Activated T-cell treated with anti-CD3 and anti-CD28 coated beads, Interleukin-2, amount 50 U/mL, for 1 hour (primary cell): ENCODE measurements at places on chromosomes 3 and 15.

- DNase-seq = no peak
Observed at GRCh38 chr3:14378415-14378814, 24.0 kb upstream of the SLC6A6 start.

GRCh38 chr3:185866555-185866954, 41.7 kb upstream of the IGF2BP2 start:
- no peak for DNase-seq

DNA sequence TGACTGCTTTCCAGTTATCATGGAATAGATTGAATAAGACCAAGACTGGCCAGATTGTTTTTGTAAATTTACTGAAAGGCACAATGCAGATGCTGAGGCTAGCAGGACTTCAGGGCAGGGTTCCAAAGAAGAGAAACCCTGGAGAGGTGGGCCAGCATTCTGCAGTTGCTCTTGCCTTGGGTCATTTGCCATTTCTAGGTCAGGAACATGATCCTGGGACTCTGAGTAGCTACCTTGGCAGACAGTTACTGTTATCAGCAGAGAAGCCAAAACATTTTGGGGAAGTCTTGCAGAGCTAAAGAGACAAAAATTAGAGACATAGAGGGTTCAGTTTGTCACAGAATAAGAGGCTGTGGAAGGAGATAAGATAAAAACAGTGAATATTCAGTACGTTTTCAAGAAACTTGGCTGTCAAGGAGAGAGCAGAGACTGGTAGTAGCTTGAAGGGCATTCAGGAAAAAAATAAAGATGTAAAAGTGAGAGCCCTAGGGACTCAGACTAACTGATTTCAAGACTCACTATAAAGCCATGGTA, 46.8 kb upstream of the MYRIP start:
- no peak for DNase-seq

DNA sequence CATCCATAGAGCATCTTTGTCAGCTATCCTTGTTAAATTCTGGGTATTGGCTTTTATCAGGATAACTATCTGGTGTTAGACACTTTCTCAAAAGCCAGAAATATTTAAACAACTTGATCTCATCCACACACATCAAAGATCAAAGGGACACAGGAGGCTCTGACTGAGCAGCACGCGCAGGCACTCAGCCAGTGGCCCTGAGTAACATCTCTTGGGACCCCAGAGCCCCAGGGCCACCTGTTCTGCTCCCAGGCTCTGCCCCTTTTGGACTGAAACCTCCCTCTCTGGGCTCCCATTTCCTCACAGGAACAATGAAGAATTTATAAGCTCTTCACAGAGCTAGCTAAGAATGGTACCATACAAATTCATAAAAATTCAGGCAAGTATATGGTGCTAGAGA, 16.1 kb downstream of the ATP10A start:
- DNase-seq = peak; percentile 39

DNA sequence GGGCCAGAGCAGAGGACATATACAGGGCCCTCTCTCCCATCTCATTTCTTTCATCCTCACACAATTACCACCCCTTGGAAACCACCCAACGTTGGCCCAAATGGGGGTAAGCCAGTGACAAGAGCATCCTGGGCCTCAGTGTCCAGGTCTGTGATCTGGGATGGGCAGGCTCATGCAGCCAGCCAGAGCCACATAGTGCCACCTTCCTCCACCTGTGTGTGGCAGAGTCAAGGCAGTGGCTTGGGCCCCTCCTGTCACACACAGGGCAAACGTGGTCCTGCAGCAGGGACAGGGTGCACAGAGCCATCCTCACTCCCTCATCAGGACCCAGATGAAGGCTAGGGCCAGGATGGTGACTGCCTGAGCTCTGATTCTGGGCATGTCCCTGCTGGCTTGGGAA, 2.3 kb upstream of the MYL3 start:
- DNase-seq = no peak

DNA sequence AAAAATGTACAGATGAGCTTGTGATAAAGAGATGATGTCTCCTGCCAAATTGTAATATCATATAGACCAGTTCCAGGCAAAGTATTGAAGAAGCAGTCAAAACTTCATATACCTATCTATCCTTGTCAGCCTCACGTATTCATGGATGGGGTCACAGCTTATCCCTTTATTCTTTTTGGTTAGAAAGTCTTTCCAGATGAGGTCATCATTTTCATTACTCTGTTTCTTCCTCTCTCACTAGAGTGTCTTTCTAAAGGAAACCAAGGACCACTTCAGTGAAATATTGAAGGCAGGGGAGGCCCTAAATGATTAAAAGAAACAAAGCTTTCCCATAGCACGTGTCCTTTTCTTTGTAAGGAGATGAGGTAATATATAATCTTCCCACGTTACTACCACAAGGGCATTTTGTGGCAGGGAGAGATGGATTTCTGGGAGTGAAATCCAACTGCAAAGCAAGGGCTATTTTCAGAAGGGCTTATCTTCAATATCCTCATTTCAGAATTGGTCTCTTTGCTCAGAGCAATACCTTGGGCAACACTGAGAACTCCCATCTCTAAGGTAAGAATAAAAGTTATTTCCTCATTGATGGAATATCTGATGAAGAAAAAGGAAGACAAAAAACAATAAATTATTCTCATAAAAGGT, 260.2 kb downstream of the TIGIT start:
- DNase-seq = no peak

- no peak for DNase-seq
Observed at GRCh38 chr3:49296781-49297411, 19.9 kb upstream of the C3orf62 start.

DNA sequence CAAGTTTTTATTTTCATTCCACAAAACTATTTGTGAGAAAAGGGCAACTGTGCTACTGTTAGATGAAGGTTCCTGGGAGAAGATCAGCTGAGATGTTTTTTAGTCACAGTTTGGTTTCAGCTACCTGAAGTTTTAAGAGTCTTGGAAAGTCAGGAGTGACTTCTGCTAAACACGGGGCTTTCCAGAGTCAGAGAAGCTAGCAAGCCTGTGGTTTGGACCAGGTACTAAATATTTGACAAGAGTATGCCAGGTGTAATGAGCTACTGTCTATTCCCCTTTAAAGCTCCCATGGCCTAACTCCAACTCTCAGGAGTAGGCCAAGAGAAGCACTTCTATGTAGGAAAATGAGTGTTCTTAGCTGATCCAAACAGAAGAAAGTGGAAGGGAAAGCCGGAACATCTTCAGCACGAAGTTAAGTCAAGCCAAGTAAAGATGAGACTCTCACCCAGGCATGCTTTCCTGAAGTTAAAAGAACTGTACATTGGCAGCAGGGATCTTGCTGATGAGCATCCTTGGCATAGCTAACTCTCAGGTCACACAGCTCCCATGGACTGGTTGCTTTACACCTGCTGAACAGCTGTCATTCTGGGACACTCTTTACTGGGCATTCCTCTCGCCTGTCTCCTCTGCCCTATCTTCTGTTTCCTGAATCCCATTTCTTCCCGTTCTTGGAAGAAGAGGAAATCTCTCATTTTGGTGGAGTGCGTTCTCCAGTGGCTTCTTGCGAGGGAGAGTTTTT, 22.5 kb downstream of the TM4SF18 start:
- DNase-seq = no peak

- DNase-seq = no peak
Observed at GRCh38 chr15:62900071-62900802, 142.3 kb upstream of the TPM1 start.

GRCh38 chr3:183313764-183314163, 60.7 kb downstream of the B3GNT5 start:
- no peak for DNase-seq

DNA sequence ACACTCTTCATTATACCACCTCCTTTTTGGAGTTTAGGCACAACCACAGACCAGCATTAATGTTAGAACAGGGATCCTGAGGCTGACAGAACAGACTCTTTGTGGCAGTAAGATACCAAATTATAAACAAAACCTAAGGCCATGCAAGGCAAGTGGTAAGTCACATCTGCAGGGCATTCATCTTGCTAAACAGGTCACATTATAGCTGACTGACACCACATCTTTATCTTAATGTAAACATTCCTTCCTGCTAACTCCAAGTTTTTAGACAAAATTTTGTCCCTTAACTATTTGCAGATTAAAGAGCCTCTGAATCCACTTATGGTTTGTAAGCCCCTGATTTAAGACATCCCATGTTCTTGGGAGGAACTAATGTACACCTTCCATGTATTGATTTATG, 500.6 kb downstream of the PYDC2 start:
- no peak for DNase-seq

- no peak for DNase-seq
Observed at GRCh38 chr15:64865998-64866520, 24.3 kb downstream of the PLEKHO2 start.

DNA sequence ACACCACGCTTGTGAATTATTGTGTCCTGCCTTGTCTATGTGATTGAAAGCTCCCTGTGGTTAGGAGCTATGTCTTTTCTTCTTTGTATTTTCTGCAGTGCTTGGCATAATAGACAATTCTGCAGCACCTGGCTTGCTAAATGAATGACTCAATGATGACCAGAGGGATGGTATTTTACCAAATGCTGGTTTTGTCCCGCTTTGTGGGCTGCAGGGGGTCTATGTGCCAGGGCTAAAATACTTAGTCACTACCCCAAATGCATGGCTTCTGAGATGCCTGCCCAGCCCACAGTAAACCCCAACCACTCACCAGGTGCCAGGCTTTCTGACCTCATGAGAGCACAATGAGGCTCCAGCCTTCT, 50.9 kb downstream of the BOC start:
- DNase-seq = no peak

DNA sequence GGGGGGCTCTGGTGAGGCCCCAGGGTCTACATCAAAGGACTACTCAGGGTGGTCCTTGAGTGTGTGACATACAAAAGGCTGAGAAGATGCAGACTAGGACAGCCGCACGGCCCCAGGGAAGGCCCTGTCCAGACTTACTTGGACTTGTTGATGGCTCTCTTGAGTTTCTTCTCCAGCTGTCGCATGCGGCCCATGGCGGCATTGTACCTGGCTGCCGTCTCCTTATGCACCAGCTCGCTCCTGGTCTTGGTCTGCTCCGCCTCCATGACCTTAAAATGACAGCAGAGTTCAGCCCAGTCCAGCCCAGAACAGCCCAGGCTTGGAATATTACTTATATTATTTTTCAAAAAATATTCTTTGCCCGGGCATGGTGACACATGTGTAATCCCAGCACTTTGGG, 56.0 kb downstream of the CAPN7 start:
- DNase-seq = no peak

DNA sequence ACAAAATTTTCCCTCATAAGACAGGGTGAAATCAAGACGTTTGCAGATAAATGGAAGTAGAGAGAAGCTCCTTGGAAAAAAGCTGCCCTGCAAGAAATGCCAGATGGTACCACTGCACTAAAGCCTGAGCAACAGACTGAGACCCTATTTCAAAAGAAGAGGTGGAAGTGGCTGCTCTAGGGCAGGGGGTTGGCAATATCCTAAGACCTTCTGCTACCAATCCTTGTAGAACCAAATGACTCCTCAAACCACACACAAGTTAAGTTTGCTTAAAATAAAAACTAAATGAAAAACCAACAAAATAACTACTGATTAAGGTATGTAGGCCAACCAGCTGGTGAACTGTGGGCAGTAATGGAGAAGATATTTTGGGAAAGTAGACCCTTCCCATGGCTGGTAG, 21.3 kb downstream of the RAB43 start:
- no peak for DNase-seq

- DNase-seq = no peak
Observed at GRCh38 chr3:117722856-117723255, 1013.3 kb downstream of the TUSC7 start.

DNA sequence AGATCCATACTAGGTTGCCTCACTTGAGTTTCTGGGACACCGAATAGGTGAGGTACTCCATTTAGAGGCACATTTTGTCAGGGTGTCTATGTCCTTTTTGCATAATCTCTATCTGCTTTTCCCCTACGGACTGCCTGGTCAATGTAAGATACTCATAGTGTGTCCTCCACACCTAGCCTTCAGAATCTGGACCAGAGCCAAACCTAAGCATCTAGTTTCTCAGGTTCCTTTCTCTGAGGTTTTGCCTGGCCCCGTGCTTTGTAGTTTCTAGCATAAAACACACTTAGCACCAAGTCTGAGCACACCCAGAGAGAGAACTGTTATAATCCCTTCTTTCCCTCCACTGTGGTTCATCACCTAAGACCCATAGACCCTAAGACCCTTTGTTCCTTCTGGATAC, 105.9 kb upstream of the MLF1 start:
- DNase-seq = no peak

- DNase-seq = no peak
Observed at GRCh38 chr15:29150515-29151483, 118.8 kb downstream of the NSMCE3 start.

DNA sequence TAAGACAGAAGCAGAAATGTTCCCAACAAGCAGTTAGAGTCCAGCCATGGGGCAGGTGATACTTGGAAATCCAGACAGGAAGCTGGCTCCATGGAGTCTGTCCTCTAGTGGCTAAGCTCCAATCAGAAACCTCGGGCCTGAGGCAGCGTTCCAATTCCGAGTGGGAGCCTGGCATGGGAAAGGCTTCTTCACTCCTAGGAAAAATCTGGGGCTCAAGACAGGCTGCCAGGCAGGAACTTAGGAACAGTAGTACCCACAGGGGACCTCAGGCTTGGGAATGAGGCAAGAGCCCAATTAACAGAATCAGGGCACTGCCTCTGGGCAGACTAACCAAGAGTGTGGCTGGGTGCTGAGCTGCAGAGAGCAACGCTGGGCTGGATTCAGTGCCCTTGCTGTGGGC, 6.2 kb upstream of the ATP13A4 start:
- DNase-seq = no peak

DNA sequence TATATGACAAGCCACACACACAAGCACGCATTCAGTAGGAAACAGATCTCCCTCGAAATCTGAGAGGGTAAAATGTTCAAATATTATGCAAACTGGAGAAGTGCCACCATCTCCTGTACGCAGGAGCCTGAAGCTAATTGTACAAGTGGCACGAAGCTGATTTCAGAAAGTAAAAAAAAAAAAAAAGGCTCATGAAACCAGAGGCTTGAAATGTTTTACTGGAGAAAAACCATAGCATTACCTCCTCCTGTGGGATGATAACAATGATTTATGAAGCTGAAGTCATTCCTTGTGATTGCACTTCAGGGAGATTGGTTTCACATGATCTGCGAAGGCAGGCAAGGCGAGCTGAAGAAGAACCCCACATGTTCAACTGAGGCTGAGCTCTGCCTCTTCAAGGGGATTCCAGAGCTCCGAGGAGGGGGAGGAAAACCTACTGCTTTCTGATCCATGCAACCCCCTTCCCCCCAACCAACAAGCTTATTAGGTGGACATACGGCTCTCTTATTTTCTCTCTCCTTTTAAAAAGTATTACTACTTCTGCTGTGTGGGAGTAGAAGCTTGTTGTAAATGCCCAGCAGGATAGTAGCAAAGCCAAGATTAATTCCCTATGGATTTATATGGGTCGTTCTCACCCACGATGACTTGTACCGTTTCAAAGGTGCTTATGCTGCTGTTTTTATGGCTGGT, 101.1 kb downstream of the GREM1 start:
- DNase-seq = no peak

- DNase-seq = no peak
Observed at GRCh38 chr15:43383070-43383469, 12.2 kb downstream of the TUBGCP4 start.

GRCh38 chr3:120841264-120841663, 66.7 kb upstream of the STXBP5L start:
- DNase-seq = no peak
